ENCODE measurements at places on chromosomes 11 and 22. TPM values are rescaled to one million over a fixed set of nuclear protein-coding genes. Genes with fewer than 3 reads are reported as not detected.

- DNase-seq = no peak
These were observed 169.6 kb upstream of the FOLH1 start for GRCh38 chr11:49377978-49378377.

DNA sequence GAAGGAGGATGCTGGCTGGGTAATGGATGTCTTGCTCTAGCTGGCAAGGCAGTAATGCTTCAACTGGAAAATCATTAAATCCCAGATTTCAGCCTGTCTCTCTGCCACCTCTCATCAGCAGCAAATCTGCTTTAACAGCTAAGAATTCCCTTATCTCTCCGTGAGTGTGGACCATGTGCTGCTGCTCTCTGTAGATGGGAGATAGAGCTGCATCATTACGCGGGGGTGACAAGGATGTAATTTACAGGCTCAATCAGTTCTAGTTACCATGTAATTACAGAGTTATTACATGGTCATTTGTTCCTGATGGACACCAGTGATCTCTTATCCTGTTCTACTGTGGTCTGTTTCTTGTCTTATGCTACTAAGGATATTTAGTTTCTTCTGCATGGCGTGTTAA is 665.4 kb downstream of the NTM start:
- DNase-seq = no peak

DNA sequence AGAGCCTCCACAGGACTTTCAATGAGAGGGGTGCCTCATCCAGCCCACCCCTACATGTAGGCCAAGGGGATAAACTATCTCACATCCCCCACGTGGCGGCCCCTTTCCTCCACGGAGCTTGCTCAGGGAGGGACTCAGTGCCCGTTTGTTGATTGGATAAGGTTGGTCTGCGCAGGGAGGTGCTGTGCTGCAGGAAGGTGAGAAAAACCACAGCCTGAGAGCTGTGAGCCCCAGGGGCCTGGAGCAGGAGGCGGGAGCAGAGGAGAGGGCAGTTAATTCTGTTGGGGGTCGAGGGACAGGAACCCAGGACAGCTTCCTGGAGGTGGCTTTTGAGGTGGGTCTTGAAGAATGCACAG is 31.9 kb upstream of the ATXN10 start:
- no peak for DNase-seq

DNA sequence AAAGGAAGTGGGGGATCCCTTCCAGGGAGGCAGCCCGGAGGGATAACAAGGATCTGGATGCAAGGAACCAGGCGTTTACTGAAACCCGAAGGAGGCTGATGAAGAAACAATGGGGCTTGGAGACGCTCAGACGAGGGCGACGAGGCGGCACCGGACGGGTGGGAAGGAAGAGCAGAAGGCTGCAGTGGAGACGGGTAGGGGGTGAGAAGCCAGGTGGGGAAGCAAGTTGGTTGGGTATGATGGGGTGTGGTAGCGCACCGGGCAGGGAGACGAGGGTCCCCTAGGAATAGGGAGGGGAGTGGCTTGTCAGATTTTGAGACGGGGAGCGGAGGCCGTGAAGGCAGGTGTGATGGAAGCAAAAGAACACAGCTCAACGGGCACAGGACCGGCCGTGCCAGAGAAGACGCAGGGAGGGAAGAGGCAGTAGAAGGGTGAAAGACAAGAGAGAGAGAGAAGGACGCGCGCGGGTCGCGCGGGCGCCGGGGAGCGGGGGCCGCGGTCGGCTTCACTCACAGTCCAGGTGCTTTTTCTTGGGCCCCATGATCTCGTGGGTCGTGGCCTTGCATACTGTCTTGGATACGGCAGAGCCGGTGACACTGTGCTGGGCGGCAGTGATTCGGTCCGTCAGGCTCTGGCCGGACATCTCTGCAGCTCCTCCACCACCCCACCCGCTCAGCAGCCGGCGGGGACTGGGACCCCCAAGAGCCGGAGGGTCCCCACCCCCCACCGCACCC is 579 bp downstream of the PICALM start:
- peak; percentile 38 for DNase-seq

- DNase-seq = no peak
These were observed 3.3 kb downstream of the RBM4 start for GRCh38 chr11:66641834-66642233.

GRCh38 chr22:37165940-37166674 is 16.4 kb upstream of the IL2RB start:
- peak; percentile 18 for DNase-seq

GRCh38 chr11:65615229-65615949 is at the start of gene PCNX3:
PCNX3 (plus strand) TSS chr11:65615776; CDS start chr11:65616312, 536 bp downstream.
- peak; percentile 100 for DNase-seq

DNA sequence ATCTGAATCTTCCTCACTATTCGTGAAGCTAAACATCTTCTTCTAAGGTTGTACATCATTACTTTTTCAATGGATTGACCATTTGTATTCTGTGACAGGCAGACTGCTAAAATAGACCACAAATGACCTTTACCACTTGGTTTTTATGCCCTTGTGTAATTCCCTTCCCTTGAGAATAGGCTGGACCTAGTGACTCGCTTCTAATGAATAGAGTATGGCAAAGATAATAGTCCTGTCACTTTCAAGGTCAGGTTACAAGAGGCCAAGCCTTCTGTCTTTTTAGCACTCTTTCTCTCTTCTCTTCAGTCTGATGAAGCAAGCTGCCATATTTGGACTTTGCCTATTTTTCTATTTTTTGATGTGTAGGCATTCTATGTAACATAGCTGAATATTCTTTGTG is 492.9 kb downstream of the SOX6 start:
- no peak for DNase-seq

GRCh38 chr11:107824668-107825369 is 33.8 kb downstream of the SLC35F2 start:
- DNase-seq = no peak

DNA sequence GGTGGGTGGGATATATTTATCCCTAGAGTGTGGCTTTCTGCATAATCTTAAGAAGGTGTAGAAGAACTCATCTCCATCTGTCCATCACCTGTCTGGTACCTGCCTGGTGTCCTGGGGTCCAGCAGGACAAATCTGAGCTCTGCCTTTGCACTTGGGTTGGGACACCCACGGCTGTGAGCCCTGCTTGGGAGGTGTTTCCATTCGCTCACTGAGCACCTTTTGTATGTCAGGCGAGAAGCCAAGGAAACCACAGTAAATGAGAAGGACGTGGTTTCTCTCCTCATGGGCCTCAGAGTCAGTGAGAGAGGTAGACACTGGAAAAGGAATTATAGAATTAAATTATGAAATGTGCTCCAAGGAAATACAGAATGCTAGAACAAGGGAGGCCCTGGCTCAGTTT is 555.9 kb downstream of the MIAT start:
- DNase-seq = no peak

CHEK1 gene
- 3.2 TPM for total RNA-seq

CHADL gene
- 7.7 TPM for total RNA-seq

MRGPRF gene
- total RNA-seq = 12.4 TPM

ACTN3 gene
- 0.15 TPM for total RNA-seq

GPHA2 gene
- not detected for total RNA-seq

MUC5AC gene
- total RNA-seq = not detected

RFPL2 gene
- not detected for total RNA-seq

FBXO3 gene
- 30.5 TPM for total RNA-seq
